GM23338 (cell line): ENCODE measurements at places on chromosomes 16 and 17. TPM values are rescaled to one million over a fixed set of nuclear protein-coding genes. Genes with fewer than 3 reads are reported as not detected.
A peak's percentile ranks its signal among the peaks of the same experiment; 100 is the strongest.

DNA sequence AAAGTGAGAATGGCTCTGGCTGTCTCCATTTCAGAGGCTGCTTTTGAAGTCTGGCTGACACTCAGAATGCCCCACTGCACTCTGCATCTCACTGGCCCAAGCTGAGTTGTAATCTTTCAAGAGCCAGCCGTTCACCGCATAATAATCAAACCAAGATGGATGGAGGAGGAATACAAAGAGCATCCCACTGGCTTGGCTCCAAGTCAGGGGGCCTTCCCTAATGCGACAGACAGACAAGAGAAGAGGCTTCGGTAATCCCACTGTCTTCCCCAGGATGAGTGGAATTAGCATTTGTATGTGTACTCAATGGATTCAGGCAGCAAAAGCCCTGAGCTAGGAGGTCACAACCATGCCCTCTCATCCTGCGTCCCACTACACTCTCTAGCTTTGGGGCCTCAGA is 68.0 kb downstream of the CBLN1 start:
- peak; percentile 54 for DNase-seq

- DNase-seq: no peak
Measured at GRCh38 chr17:19495828-19496528, 37.7 kb upstream of the SLC47A1 start.

DNA sequence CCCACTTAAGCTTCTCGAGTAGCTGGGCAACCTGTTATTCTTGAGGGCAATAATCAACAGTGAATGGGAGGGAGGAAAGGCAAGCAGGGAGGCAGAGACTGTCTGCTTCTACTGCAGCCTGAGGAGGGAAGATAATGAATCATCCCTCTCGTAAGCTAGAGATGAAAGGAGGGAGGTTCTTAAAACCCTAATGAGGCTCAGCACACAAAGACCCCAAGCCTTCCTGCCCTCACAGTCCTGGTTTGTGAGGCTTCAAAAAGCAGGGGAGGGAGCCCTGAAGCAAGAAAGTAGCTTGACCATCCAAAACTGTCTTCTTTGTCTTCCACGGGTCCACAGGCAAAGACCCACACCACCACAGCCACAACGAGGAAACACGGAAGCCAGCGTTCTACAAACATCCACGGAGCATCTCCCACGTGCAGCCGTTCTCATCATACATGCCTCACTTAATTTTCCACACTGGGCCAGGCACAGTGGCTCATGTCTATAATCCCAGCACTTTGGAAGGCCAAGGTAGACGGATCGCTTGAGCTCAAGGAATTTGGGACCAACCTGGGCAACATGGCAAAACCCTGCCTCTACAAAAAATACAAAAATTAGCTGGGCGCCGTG is 1.8 kb downstream of the PIK3R5 start:
- no peak for DNase-seq

GRCh38 chr16:19513377-19514053 is 8.4 kb downstream of the GDE1 start:
- DNase-seq: no peak

- DNase-seq: peak; percentile 75
Measured at GRCh38 chr16:82031116-82032084, 3.7 kb upstream of the HSD17B2 start.

GRCh38 chr16:680967-681745 is 946 bp downstream of the STUB1 start:
- DNase-seq: peak; percentile 66

- no peak for DNase-seq
Measured at GRCh38 chr16:31007684-31008083, 2.8 kb downstream of the STX1B start.

The CCL16 gene
- not detected in 2 replicates for total RNA-seq
